Common myeloid progenitor, CD34-positive (primary cell): ENCODE measurements at places on chromosomes 11 and 22.

DNA sequence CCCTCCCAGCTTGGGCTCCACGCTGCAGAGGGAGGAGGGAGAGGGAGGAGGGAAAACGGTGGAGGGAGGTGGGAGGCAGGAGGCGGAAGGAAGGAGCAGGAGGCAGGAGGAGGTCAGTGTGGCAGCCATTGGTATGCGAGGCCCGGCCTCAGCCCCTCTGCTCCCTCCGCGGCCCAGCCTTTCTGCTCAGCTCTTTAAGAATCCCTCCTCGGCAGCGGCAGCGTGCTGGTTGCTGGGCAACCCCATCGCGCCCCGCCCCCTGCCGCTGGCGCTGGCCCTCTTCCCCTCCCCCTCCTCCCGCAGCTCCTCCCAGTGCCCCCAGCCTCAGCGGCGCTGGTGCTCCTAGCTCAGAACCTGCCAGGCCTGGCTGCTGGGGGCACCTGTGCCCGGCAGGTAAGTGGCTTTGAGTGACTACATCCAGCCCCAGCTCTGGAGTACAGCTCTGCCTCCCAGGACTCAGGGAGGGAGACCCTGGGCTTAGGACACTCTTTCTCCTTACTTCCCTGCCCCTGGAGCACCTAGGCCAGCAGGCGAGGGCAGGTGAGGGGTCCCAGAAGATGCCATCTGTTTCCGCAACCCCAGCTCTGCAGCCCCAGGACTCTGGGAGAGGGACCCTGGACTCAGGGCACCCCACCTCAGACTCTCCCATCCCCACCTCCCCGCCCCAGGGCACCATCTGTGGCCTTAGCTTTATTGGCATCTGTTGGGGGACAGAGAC, 7.2 kb upstream of the FLRT1 start:
- H3K27ac ChIP-seq = no peak overlapping the region
- peaks cover 25% of the 10 kb centered on the region for H3K4me1 ChIP-seq
- no peak overlapping the region for H3K4me3 ChIP-seq
- no peaks in the 10 kb centered on the region for H3K36me3 ChIP-seq
- DNase-seq = peak; percentile 24

- DNase-seq = no peak
- no peak overlapping the region for H3K4me3 ChIP-seq
- peaks cover 1% of the 10 kb centered on the region for H3K27me3 ChIP-seq
- no peak overlapping the region for H3K27ac ChIP-seq
- H3K4me1 ChIP-seq = no peaks in the 10 kb centered on the region
Measured at GRCh38 chr11:131975619-131976018, 605.2 kb downstream of the NTM start.

GRCh38 chr11:111531687-111532364, 8.7 kb upstream of the LAYN start:
- no peak overlapping the region for H3K4me3 ChIP-seq
- no peak overlapping the region for H3K27ac ChIP-seq
- H3K27me3 ChIP-seq = peaks cover 5% of the 10 kb centered on the region
- DNase-seq = no peak
- H3K4me1 ChIP-seq = peaks cover 6% of the 10 kb centered on the region

GRCh38 chr11:80837051-80837450, 1396.2 kb upstream of the TENM4 start:
- no peaks in the 10 kb centered on the region for H3K27me3 ChIP-seq
- DNase-seq = no peak
- no peak overlapping the region for H3K27ac ChIP-seq
- no peak overlapping the region for H3K4me3 ChIP-seq
- no peaks in the 10 kb centered on the region for H3K4me1 ChIP-seq
- no peaks in the 10 kb centered on the region for H3K36me3 ChIP-seq

DNA sequence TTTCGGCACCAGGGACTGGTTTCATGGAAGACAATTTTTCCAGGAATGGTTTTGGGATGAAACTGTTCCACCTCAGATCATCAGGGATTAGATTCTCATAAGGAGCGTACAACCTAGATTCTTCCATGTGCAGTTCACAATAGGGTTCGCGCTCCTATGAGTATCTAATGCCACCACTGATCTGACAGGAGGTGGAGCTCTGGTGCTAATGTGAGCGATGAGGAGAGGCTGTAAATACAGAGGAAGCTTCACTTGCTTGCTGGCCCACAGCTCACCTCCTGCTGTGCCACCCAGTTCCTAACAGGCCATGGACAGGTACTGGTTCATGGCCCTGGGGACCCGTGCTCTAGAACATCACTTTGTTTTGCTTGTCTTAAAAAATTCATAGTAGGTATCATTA, 41.8 kb upstream of the AMPD3 start:
- H3K36me3 ChIP-seq = no peaks in the 10 kb centered on the region
- DNase-seq = peak; percentile 74
- H3K27me3 ChIP-seq = no peaks in the 10 kb centered on the region
- peaks cover 44% of the 10 kb centered on the region for H3K4me1 ChIP-seq

DNA sequence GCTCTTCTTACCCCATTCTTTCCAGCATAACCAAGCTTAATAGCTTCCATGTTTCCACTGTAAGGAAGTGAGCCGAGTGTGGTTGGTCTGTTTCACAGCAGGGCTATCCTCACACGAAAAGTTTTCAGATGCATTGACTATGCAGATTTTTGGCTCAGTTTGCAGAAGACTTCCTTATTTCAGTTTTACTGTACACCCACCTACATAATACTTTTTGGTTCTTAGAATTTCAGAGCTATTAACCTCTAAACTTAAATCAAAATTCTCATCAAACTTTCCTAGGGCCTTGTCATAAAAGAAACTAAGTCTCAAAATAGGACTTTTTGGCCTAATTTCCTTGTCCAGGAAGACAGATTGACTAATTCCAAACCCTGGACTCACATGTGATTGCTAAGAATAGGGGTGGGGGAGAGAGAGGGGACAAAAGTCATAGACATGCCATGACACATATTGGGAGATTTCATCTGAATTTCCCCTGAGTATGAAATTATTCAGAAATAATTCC, 7.3 kb upstream of the EHF start:
- no peak overlapping the region for H3K4me3 ChIP-seq
- H3K27me3 ChIP-seq = no peaks in the 10 kb centered on the region
- no peak for DNase-seq
- no peak overlapping the region for H3K27ac ChIP-seq
- no peaks in the 10 kb centered on the region for H3K36me3 ChIP-seq

DNA sequence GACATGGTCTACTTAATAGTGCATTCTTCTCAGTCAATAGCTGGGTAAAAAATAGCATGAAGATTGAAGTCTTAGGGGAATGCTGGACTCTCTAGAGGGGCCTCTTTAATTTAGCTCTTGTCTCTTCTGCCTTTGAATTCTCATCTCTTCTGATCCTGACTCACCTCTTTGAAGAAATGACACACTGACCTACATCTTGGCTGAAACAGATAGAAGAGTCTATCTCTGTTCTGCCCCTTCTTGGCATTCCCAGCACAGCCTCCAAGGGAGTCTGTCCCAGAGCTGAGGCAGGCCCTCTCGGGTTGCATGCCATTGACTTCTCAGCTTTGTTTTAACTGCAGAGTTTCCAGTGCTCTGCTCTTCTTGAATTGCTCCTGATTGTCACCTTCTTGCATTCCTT, 55.7 kb downstream of the PTPRJ start:
- H3K4me3 ChIP-seq = no peak overlapping the region
- H3K27me3 ChIP-seq = no peaks in the 10 kb centered on the region
- no peak for DNase-seq
- no peak overlapping the region for H3K27ac ChIP-seq
- no peaks in the 10 kb centered on the region for H3K36me3 ChIP-seq

GRCh38 chr22:31140746-31141145, 438 bp upstream of the PLA2G3 start:
- no peak overlapping the region for H3K4me3 ChIP-seq
- no peaks in the 10 kb centered on the region for H3K27me3 ChIP-seq
- peaks cover 6% of the 10 kb centered on the region for H3K4me1 ChIP-seq
- no peaks in the 10 kb centered on the region for H3K36me3 ChIP-seq
- DNase-seq = no peak

GRCh38 chr11:117178210-117179034, at the start of gene SIDT2:
Gene SIDT2, plus strand, starts transcription at chr11:117178743. Its CDS starts 521 bp downstream, at chr11:117179264.
- no peak within 1 kb of the TSS for H3K27ac ChIP-seq
- no peaks in the 10 kb centered on the region for H3K27me3 ChIP-seq
- H3K4me3 ChIP-seq = peak within 1 kb of the TSS; percentile 78
- peaks cover 29% of the 10 kb centered on the region for H3K4me1 ChIP-seq
- peaks cover 9% of the 10 kb centered on the region for H3K36me3 ChIP-seq
- peak; percentile 86 for DNase-seq

- DNase-seq = no peak
- H3K27me3 ChIP-seq = peaks cover 6% of the 10 kb centered on the region
- no peaks in the 10 kb centered on the region for H3K36me3 ChIP-seq
- no peak overlapping the region for H3K27ac ChIP-seq
- no peak overlapping the region for H3K4me3 ChIP-seq
Measured at GRCh38 chr22:44538051-44538450, 40.0 kb upstream of the RTL6 start.

DNA sequence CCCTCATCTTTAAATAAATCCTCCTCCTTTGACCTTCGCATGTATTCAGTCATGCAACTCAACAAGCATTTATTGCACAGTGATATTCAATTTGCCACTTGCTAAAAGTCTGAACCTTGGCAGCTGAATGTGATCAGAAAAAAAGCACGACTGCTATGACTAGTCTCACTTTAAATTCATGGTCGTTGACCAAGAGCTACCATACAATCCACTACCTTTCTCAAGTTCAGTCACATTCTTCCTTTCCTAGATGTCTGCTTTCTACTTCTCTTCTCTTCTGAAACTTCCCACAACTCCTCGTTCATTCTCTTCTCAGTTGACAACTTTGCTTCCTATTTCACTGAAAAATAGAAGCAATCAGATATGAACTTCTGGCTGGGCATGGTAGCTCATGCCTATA, 2.0 kb upstream of the SAA1 start:
- no peak for DNase-seq
- no peaks in the 10 kb centered on the region for H3K27me3 ChIP-seq
- no peaks in the 10 kb centered on the region for H3K36me3 ChIP-seq
- H3K27ac ChIP-seq = no peak overlapping the region

DNA sequence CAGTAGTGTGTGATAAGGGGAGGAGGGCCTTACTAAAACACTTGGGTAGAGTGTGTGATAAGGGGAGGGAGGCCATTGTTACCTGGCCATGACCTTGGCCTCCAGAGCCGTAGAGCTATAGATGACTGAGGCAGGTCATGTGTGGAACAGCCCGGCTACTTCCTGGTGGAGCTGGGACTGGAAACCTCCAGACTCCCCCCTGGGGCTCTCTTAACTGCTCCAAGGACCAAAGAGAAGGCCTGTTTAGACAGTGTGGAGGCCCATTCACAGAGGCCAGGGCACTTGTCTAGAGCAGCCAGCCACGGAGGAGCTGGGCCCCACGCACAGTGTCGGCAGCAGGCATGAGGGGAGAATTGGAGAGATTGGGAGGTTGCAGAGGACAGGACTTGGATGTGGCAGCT, 12.5 kb upstream of the MICALL1 start:
- H3K4me3 ChIP-seq = no peak overlapping the region
- H3K36me3 ChIP-seq = peaks cover 32% of the 10 kb centered on the region
- H3K27me3 ChIP-seq = no peaks in the 10 kb centered on the region
- H3K27ac ChIP-seq = no peak overlapping the region

DNA sequence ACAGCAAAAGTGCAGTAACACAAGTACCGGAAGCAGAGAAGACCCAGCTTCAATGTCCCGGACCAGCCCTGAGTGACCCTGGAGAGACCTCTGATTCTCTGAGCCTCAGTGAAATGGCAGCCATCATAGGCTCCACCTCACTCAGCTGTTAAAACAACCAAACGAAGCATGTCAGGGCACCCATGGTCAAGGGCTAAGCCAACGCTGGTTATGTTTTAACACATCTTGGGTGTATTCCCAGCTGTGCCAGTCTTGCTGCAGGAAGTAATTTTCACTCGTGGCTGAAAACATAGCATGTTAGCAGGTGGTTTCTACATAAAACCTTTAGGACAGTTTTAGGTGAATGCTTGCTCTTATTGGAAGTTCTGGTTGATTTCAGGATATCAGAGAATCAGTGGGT, 30.9 kb downstream of the LMO2 start:
- peaks cover 62% of the 10 kb centered on the region for H3K4me1 ChIP-seq
- no peak for DNase-seq
- no peaks in the 10 kb centered on the region for H3K27me3 ChIP-seq
- peaks cover 92% of the 10 kb centered on the region for H3K36me3 ChIP-seq

DNA sequence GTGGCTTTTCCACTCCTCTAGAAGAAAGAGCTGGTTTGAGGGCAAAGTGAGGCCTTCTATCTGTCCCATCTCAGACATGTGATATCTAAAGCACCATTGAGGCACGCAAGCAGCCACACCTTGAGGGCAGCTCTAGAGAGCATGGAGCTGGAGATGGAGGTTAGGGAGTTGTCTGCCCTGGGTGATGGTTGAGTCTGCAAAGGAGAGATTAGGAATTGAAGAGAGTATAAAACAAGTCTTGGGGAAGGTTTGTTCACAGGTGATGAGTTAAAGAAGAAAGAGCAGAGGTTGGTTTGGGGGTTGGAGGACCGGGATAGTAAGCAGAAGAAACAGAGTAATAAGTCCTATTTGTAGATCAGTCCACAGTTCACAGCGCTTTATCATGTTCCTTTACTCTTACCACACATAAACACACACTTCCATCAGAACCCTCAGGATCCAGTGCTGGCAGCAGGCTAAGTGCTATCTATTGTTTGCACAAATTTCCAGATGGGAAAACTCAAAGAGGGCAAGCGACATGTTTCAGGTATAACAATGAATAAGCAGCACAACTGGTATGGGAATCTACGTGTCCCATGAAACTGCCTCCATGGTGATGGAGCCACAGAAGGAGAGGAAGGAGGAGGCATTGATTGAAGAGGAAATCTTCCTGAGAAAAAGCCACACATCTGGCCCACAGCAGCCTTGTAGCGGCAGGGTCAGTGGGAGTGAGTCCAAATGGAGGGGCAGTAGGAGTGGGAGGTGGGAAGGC, 65.8 kb downstream of the RASSF10 start:
- no peaks in the 10 kb centered on the region for H3K36me3 ChIP-seq
- H3K27me3 ChIP-seq = peaks cover 15% of the 10 kb centered on the region
- no peak overlapping the region for H3K27ac ChIP-seq

DNA sequence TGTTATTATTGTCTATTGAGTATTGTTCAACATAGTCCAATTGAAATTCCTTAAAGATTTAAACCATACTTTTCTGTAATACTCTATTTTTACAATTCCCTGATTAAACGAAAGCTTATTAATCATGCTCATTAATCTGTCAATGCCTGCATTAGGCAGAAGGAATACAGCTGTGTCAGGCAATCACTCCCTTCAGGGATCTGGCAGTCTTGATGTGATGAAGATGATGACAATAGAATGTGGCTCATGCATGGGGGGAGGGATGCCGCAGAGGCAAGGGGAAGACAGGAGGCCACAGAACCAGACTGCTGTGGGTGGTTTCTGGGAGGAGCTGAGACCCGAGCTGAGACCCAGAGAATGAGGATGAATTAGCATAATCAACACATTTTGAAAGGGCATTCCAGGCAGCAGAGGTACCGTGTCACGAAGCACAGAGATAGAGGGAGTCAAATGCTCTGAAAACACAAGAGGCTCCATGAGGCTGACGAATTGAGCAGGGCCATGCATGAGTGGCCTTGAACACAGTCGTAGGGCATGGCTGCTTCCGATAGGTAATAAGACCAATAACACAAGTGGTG, 1075.5 kb downstream of the OPCML start:
- H3K4me3 ChIP-seq = no peak overlapping the region
- no peaks in the 10 kb centered on the region for H3K4me1 ChIP-seq
- H3K27ac ChIP-seq = no peak overlapping the region
- H3K27me3 ChIP-seq = no peaks in the 10 kb centered on the region
- no peaks in the 10 kb centered on the region for H3K36me3 ChIP-seq
